HCT116 (cell line): ENCODE measurements at places on chromosomes 4 and X.

- no peak for DNase-seq
Observed at GRCh38 chr4:123327846-123328429, 68.7 kb upstream of the SPRY1 start.

- no peak for DNase-seq
Observed at GRCh38 chr4:103482471-103482870, 237.3 kb downstream of the TACR3 start.

GRCh38 chrX:150569155-150569477 lies 695 bp downstream of the MTM1 start:
- DNase-seq = no peak

DNA sequence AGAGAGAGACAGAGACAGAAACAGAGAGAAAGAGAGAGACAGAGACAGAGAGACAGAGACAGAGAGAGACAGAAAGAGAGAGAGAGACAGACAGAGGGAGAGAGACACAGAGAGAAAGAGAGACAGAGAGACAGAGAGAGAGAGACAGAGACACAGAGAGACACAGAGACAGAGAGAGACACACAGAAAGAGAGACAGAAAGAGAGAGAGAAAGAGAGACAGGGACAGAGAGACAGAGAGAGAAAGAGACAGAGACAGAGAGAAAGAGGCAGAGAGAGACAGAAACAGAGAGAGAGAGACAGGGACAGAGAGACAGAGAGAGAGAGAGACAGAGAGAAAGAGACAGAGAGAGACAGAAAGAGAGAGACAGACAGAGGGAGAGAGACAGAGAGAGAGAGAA lies 52.9 kb downstream of the CRLF2 start:
- no peak for DNase-seq

GRCh38 chr4:4311193-4311592 lies 21.1 kb downstream of the ZBTB49 start:
- DNase-seq = no peak

DNA sequence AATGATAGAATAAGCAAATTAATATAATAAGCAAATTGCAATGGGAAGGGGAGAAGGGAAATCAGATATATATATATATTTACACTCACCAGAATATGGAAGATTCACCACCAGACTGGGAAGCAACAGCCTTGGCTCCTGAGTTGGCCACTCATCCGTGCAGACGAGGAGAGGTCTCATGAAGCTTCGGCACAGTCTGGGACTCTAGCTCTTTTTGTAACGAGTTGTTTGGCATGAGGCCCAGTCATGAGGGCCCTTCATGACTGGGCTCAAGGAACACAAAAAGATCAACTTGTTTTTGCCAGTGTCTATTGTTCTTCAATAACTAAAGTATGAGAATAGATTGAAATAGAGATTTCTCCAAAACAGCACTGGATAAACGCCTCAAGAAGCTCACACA lies 176.4 kb downstream of the ADGRA3 start:
- DNase-seq = no peak
